ENCODE measurements at places on chromosomes 3 and 15. TPM values are rescaled to one million over a fixed set of nuclear protein-coding genes. Genes with fewer than 3 reads are reported as not detected.

GRCh38 chr3:102140116-102140515 is 290.8 kb downstream of the NFKBIZ start:
- no peak for DNase-seq
- H3K4me3 ChIP-seq = no peak overlapping the region
- H3K27me3 ChIP-seq = no peaks in the 10 kb centered on the region
- H3K4me1 ChIP-seq = peaks cover 29% of the 10 kb centered on the region

GRCh38 chr3:55907616-55908015 is 420.5 kb upstream of the WNT5A start:
- no peak overlapping the region for H3K27ac ChIP-seq
- no peaks in the 10 kb centered on the region for H3K27me3 ChIP-seq
- no peaks in the 10 kb centered on the region for H3K36me3 ChIP-seq
- no peak overlapping the region for H3K4me3 ChIP-seq
- no peak for DNase-seq
- no peaks in the 10 kb centered on the region for H3K4me1 ChIP-seq

GRCh38 chr3:12900885-12901411 is 59.6 kb upstream of the RPL32 start:
- H3K27ac ChIP-seq = no peak overlapping the region
- DNase-seq = no peak
- H3K36me3 ChIP-seq = peaks cover 9% of the 10 kb centered on the region
- H3K27me3 ChIP-seq = peaks cover 8% of the 10 kb centered on the region
- peaks cover under 1% of the 10 kb centered on the region for H3K4me1 ChIP-seq

DNA sequence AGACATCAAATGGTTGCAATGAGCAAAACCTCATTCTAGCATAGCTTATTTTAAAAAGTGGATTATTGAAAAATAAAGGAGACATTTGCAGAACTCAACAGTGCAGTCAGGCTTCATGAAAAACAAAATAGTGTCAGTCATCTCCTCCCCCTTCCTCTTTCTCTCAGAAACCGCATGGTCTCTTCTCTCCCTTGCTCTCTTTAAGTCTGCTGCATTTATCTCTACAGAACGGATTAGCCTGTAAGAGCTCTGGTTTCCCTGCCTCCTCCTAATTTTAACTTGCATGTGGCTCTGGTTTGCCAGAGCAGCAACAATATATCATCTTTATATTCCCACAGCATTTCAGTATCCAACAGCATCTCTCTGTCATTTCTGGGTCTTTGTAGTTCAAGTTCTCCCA is 609.0 kb downstream of the MECOM start:
- no peaks in the 10 kb centered on the region for H3K27me3 ChIP-seq
- H3K36me3 ChIP-seq = no peaks in the 10 kb centered on the region
- H3K4me3 ChIP-seq = no peak overlapping the region
- peaks cover 12% of the 10 kb centered on the region for H3K4me1 ChIP-seq
- DNase-seq = no peak

GRCh38 chr3:13336592-13336991 is 83.5 kb downstream of the NUP210 start:
- H3K36me3 ChIP-seq = no peaks in the 10 kb centered on the region
- H3K27me3 ChIP-seq = peaks cover 55% of the 10 kb centered on the region
- H3K27ac ChIP-seq = no peak overlapping the region
- no peak for DNase-seq
- H3K4me3 ChIP-seq = no peak overlapping the region

DNA sequence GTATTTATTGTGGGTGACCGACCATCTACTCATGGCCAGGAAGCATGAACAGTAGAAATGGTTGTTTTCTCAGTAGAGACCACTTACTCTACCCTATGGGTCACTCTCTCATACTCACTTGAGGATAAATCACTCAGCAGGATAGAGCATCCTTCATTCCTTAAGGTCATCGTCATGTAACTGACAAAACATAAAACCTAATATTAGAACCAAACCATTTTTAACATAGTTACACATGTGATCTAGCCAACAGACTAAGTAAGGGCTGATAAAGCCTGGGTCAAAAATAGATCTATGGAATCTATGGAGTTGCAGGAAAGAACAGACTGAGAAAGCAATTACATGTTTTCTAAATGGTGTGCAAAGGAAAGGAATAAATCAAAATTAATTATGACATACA is 769.1 kb downstream of the NTRK3 start:
- no peak overlapping the region for H3K27ac ChIP-seq
- H3K4me3 ChIP-seq = no peak overlapping the region
- peaks cover 2% of the 10 kb centered on the region for H3K27me3 ChIP-seq
- H3K4me1 ChIP-seq = peaks cover 11% of the 10 kb centered on the region
- H3K36me3 ChIP-seq = no peaks in the 10 kb centered on the region

- H3K4me1 ChIP-seq = peaks cover 65% of the 10 kb centered on the region
- H3K36me3 ChIP-seq = peaks cover 28% of the 10 kb centered on the region
- no peak overlapping the region for H3K4me3 ChIP-seq
These were observed 21.2 kb upstream of the TM4SF4 start for GRCh38 chr3:149453140-149453805.

DNA sequence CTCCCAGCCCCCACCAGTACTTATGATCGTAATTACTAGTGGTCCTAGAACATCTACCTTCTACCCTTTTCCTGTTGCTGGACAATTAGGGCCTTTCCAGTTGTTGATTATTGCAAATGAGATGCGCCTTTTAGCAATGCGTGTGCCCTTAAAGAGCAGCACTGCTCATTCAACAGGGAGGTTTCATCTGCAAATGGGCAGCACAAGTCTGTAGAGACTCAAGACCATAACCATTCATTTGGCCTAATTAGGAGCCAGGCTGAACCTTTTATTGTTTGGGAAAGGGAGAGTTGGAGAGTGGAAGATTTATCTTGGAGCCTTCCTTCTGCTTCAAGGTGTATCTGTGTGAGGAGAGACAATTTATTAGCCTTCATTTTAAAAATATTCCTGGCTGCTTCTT is 42.3 kb downstream of the BOC start:
- DNase-seq = no peak
- peaks cover 34% of the 10 kb centered on the region for H3K4me1 ChIP-seq
- peaks cover 7% of the 10 kb centered on the region for H3K36me3 ChIP-seq
- H3K27me3 ChIP-seq = peaks cover 7% of the 10 kb centered on the region
- no peak overlapping the region for H3K27ac ChIP-seq

GRCh38 chr15:93477721-93478120 is 388.7 kb upstream of the RGMA start:
- H3K4me1 ChIP-seq = no peaks in the 10 kb centered on the region
- H3K27me3 ChIP-seq = peaks cover 3% of the 10 kb centered on the region
- H3K36me3 ChIP-seq = no peaks in the 10 kb centered on the region
- H3K27ac ChIP-seq = no peak overlapping the region

DNA sequence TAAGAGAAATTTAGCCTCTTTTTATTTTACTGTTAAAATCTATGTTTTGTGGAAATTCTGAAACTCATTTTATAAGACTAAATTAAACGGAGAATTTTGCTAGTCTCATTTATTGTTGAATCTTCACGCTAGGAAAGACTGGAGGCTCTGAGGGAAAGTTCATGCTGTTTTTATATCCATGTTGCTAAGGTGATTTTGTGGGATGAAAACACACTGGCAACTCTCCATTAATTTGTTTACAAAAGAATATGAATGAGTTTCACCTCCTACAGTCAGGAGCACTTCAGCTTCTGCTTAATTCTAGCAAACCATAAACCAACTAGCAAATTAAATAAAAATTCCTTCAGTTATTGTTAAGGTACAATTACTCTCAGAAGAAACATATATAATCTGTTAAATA is 195.4 kb downstream of the RAP2B start:
- H3K36me3 ChIP-seq = no peaks in the 10 kb centered on the region
- H3K27ac ChIP-seq = no peak overlapping the region
- DNase-seq = no peak
- no peaks in the 10 kb centered on the region for H3K4me1 ChIP-seq
- peaks cover 4% of the 10 kb centered on the region for H3K27me3 ChIP-seq
- no peak overlapping the region for H3K4me3 ChIP-seq

DNA sequence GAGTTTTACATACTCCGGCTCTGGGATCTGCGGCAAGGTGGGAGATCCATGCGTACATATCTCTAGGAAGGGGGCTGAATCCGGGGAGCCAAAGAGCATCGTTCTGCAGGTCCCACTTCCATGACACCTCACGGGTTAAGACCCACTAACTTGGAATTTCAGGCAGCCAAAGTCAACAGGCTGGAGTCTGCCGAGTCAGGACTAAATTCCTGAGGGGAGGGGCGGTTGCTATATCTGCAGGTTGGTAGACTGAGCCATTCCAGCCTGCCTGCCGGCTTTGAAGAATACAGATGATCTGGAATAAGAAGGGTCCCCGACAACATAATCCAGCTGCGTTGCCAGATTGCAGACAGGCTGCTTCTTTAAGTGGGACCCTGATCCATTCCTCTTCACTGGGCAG is 65.4 kb upstream of the PEX5L start:
- no peak overlapping the region for H3K4me3 ChIP-seq
- H3K4me1 ChIP-seq = peaks cover 8% of the 10 kb centered on the region
- no peak overlapping the region for H3K27ac ChIP-seq

- DNase-seq = no peak
- peak overlapping the region; percentile 95 for H3K27ac ChIP-seq
- peaks cover 17% of the 10 kb centered on the region for H3K27me3 ChIP-seq
These were observed 71.1 kb downstream of the SENP2 start for GRCh38 chr3:185657211-185657610.

DNA sequence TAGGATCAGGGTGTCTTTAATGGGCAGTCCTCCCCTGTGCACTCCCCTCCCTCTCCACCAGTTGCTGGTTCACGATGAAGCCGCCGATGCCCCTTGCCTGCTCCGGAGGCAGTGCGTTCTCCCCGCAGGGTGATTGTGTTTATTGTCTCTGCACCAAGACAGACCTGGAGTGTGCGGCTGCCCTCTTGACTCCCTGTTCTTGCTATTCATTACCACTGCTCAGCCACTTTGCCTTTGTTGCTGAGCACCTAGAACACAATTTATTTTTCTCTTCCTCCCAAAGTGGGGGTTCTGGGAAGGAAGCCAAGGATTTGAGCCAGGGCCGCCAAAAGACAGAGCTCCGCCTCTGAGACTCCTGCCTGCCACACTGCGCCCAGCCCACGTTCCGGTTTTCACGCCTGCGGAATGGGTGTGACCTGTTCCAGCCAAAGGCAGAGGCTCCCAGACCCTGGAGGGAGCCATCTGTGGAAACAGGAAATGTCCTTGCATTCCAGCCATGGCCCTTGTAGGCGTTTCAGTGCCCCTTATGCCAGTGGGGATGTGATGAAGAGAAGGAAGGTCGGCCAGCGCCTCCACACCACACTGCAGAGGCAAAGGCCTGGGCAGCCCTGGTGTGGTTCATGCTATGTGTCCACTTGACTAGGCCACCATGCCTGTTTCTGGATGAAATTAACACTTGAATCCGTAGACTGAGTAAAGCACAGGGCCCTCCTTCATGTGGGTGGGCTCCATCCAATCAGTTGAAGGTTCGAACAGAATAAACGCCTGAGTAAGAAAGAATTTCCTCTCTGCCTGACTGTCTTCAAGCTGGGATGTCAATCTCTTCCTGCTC is 85.8 kb downstream of the HMG20A start:
- peaks cover 34% of the 10 kb centered on the region for H3K4me1 ChIP-seq
- DNase-seq = no peak
- peaks cover 3% of the 10 kb centered on the region for H3K27me3 ChIP-seq

DNA sequence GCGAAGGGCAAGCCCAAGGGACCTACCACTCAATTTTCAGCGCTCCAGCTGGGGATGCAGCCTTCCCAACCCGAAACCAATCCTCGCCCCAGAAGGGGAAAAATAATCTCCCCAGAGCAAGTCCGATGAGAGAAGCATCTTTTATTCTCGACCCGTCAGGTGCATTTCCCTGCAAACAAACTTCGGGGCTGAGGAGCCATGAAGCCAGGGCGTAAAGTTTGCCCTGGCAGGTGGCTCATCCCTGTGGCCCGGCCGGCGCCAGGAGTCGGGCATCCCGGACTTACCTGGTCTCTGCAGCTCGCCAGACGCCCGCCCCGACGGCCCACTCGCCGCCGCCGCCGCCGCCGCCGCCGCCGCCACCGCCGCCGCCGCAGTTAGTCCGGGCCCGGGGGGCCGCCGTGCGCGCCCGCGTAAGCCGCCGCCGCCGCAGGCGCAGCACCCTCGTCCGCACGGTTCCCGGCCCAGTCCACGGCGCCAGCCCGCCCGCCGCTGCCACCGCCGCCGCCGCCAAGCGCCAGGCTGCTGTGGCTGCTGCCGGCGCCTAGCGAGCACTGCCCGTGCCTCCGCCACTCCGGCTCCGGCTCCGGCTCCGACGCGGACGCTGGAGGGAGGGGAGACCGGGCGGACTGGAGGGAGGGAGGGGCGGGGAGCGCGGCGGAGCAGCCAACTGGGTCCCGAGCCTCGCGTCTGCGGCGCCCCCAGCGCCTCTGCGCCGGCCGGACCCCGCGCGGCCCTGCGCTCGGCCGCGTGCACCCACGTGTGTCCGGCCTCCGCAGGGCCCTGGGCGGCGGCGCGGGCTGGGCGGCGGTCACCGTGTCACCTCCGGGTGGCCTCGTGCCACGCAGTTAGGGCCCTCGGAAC is at the start of gene CNTN3:
Gene CNTN3 (minus strand): TSS at position 553 of the 861 bp plus-strand sequence. CDS start 93,547 bp downstream, outside the sequence.
- H3K4me3 ChIP-seq = peak within 1 kb of the TSS; percentile 91
- H3K36me3 ChIP-seq = no peaks in the 10 kb centered on the region
- no peak for DNase-seq
- H3K27me3 ChIP-seq = no peaks in the 10 kb centered on the region

- peak overlapping the region; percentile 38 for H3K27ac ChIP-seq
- no peak for DNase-seq
- H3K27me3 ChIP-seq = peaks cover 5% of the 10 kb centered on the region
- H3K4me1 ChIP-seq = peaks cover 23% of the 10 kb centered on the region
- no peak overlapping the region for H3K4me3 ChIP-seq
- H3K36me3 ChIP-seq = no peaks in the 10 kb centered on the region
These were observed 10.2 kb upstream of the NR2E3 start for GRCh38 chr15:71800190-71800589.

DNA sequence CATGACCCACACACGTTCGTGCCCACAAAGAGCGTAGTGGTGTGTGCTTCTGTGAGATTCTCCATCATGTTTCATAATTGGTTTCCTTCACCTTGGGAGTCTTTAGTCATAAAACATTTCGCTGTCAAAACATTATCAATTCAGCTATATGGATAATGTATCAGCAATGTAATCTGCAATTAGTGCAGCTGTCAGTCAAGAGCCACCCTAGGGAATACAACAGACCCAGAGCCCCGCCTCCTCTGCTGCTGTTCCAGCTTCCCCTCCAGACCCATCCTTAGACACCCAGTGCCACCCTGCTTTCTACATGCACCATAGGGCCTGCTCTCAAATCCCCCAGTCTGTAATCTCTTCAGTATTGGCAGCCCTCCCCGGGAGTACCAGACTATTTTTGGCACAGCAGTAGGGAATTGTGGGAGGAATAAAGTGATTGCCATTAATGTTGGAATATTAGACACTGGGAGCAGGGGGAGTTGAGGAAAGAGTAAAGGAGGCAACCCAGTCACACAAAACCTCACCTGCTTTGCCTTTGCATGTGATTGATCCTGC is 31.5 kb upstream of the C3orf80 start:
- no peaks in the 10 kb centered on the region for H3K36me3 ChIP-seq
- H3K4me3 ChIP-seq = no peak overlapping the region
- H3K27ac ChIP-seq = no peak overlapping the region

GNAT1 gene
- not detected for total RNA-seq

CYP19A1 gene
- not detected for total RNA-seq

XXYLT1 gene
- 24.0 TPM for total RNA-seq

CCDC14 gene
- 37.7 TPM for total RNA-seq

ST6GAL1 gene
- 2.9 TPM for total RNA-seq
